ENCODE measurements at places on chromosomes 12 and 14. TPM values are rescaled to one million over a fixed set of nuclear protein-coding genes. Genes with fewer than 3 reads are reported as not detected.

OTOGL gene
- not detected for total RNA-seq

MYH7 gene
- total RNA-seq, result not detected

EEF1AKMT3 gene
- 1.7 TPM for total RNA-seq

TESPA1 gene
- 113 TPM for total RNA-seq

PIWIL1 gene
- total RNA-seq, result not detected

CACNA2D4 gene
- 17.2 TPM for total RNA-seq

ZDHHC22 gene
- total RNA-seq, result not detected

TOMM20L gene
- total RNA-seq, result 1.9 TPM

PTGR2 gene
- 0.63 TPM for total RNA-seq

TMCC3 gene
- 10.9 TPM for total RNA-seq

APOF gene
- total RNA-seq, result not detected

TBX3 gene
- total RNA-seq, result 0.10 TPM

ZNF605 gene
- 2.5 TPM for total RNA-seq

RERG gene
- not detected for total RNA-seq

GLI1 gene
- total RNA-seq, result 0.10 TPM

PDZRN4 gene
- not detected for total RNA-seq

WSB2 gene
- total RNA-seq, result 21.1 TPM

KRT2 gene
- 0.94 TPM for total RNA-seq

HVCN1 gene
- total RNA-seq, result 18.5 TPM

DDN gene
- 0.21 TPM for total RNA-seq

GALNT8 gene
- 0.42 TPM for total RNA-seq

SPATS2 gene
- total RNA-seq, result 5.2 TPM

CCDC88C gene
- 174 TPM for total RNA-seq

MYF6 gene
- not detected for total RNA-seq

CACNA1C gene
- total RNA-seq, result 0.10 TPM

DHH gene
- total RNA-seq, result 0.21 TPM

CFAP73 gene
- not detected for total RNA-seq

TSPAN9 gene
- 3.5 TPM for total RNA-seq

INSM2 gene
- total RNA-seq, result not detected

ARMH4 gene
- 0.21 TPM for total RNA-seq

RFLNA gene
- total RNA-seq, result 0.10 TPM

PLBD1 gene
- 201 TPM for total RNA-seq

CD69 gene
- total RNA-seq, result 2,627 TPM

FOXG1 gene
- not detected for total RNA-seq

DYRK2 gene
- 125 TPM for total RNA-seq

PDE3A gene
- total RNA-seq, result 1.3 TPM

SLC10A1 gene
- total RNA-seq, result not detected

TMBIM6 gene
- total RNA-seq, result 288 TPM

CLEC1B gene
- total RNA-seq, result 14.2 TPM

PRB2 gene
- total RNA-seq, result not detected

STYK1 gene
- 0.10 TPM for total RNA-seq

OTX2 gene
- not detected for total RNA-seq

BATF gene
- total RNA-seq, result 7.7 TPM

SAMD15 gene
- total RNA-seq, result 0.21 TPM

ART4 gene
- not detected for total RNA-seq

KRT72 gene
- total RNA-seq, result 10.2 TPM

DAO gene
- total RNA-seq, result not detected

GYS2 gene
- total RNA-seq, result not detected
